SK-MEL-5 (cell line): ENCODE measurements at places on chromosomes 7 and 10.

GRCh38 chr7:156178214-156178613, 366.0 kb upstream of the SHH start:
- no peak for DNase-seq

DNA sequence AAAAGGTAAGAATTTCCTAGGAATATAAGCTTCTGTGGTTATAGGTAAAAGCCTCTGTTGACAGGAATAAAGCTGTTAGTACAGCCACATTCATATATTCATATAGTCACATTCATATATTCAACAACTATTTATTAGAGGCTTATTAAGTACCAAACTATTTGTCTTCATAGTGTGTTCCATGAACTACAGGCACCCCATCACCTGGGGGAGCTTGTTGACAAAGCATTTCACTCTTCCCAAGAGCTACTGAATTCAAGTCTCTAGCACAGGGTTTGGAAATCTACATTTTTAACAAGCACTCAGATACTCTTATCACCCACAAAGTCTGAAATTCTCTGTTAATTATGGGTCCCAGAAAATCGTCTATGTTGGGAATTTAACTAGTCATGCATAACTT, 110.6 kb downstream of the RNLS start:
- DNase-seq, result no peak

- no peak for DNase-seq
Observed at GRCh38 chr7:80940539-80941207, 21.8 kb upstream of the SEMA3C start.

DNA sequence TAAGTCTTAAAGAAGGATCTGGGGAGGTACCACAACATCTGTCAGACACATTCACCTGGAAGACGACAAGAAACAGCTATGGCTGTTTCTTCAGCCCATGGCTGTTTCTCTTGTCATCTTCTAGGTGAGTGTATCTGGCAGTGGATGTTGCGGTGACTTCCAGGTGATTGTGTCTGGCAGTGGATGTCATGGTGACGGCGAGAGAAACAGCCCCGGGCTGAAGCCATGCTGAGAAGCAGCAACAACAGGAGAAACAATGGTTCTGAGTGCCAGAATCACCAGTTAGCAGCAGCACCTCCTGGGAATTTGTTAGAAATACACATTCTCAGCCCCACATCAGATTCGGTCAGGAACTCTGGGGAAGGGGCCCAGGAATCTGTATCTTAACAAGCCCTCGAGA, 68.6 kb upstream of the SYPL1 start:
- no peak for DNase-seq

GRCh38 chr10:115674496-115674895, 581.3 kb downstream of the ATRNL1 start:
- DNase-seq, result no peak

GRCh38 chr10:124320778-124321432, 97.8 kb downstream of the OAT start:
- no peak for DNase-seq

DNA sequence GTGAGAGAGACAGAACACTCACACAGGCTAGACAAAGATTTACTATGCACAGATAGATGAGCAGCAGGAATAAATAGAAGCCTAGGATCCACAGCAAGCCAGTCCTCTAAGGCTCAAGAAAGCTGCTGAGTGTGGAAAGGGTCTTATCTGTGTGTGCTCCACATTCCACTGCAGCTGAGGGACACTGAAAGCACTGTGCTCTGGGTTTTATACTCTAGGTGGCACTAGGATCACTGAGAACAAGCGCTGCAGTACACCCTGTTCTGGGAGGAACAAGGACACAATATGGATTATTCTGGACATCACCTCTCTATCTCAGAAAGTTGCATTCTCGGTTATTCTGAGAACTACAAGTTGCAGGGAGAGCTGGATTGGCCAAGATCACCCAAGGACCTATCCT, 4.9 kb upstream of the KLHL7 start:
- peak; percentile 81 for DNase-seq

GRCh38 chr7:150406312-150406566, 27.1 kb downstream of the ZNF775 start:
- no peak for DNase-seq

- DNase-seq, result no peak
Observed at GRCh38 chr10:70906953-70907636, 18.7 kb upstream of the PCBD1 start.

DNA sequence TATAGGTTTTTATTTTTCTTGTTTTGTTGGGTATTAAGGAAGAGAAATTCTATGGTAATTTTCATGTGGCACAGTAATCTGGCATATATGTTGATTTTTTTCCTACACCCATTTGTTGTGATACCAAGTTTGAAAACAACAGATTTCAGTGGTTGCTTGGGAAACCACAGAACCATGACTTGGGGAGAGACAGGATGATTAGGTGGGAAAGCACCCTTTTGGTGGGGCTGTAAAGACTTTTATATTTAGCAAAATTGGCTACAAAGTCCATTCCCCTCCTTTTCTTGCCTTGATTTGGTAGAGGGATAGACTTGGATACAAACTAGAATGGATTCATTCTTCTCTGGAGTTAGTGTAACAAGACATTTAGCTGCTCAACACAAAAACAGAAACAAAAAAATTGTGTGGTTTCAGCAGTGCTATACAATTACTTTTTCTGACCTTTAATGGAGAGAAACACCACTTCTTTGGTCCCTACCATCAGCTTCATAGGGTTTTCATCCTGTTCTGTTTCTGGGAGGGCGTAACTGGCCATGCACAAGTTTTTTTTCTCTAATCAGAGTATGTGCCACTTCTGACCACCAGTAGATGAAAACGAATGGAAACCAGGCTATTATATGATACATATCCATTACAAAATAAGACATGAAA, 52.7 kb downstream of the FIGNL1 start:
- DNase-seq, result no peak

DNA sequence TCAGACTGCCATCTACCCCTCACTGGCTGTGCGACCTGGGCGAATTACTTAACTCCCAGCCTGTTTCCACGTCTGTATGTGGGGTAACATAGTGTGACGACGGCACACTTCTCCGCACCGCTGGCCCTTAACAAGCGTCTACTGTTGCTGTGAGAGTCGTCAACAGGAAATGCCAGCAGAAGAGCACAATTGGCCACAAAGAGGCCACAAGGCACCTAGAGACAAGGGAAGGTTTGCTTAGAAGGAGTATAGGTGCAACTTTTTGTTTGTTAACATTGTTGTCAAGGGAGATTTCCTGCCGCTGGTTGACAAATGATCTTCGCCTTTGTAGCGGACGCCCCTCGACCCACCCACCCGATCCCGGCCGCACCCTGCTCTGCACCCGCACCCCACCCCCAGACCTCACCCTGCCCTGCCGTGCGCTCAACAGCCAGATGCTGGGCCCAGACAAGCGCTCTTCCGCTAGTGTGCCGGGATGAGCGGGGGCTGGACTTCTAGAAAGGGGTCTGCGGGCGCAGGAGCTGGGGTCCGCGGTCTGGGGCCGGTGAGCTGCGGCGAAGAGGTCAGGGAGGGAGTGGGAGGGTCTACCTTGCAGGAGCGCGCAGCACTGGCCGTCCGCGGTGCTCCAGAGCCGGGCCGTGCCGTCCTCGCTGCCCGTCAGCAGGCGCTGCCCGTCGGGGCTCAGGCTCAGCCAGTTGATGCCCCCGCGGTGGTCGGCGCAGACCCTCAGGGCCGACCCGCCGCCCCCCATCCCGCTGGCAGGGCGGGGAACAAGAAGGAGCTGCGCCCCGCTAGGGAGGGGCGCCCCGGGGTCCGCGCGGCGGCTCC, 785 bp downstream of the WDR86 start:
- no peak for DNase-seq

GRCh38 chr10:96614515-96614914, 27.7 kb upstream of the TM9SF3 start:
- DNase-seq, result no peak

DNA sequence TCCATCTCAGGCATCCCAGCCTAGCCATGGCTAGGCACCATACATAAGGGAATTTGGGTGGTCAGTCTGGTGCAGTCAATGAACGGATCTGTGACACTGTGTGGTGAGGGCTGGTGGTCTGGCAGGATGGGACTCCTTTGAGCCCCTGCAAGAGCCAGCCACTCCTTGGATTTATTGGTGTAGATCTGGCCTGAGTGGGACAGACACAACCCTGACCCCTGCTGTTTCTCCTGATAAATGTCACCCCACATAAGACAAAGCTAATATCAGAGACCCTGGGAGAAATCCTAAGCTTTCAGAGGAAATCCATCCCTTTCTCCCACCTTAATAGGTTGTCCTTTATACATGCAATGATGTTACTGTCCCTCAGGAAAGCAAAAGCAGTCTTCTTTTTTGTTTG, 2.3 kb downstream of the FBXO24 start:
- peak; percentile 63 for DNase-seq

- no peak for DNase-seq
Observed at GRCh38 chr10:10092581-10092980, 925.1 kb upstream of the CELF2 start.

- no peak for DNase-seq
Observed at GRCh38 chr10:11521860-11522259, 89.6 kb downstream of the USP6NL start.

- peak; percentile 67 for DNase-seq
Observed at GRCh38 chr10:110893559-110894179, 21.9 kb downstream of the PDCD4 start.

- DNase-seq, result peak; percentile 77
Observed at GRCh38 chr10:44978570-44979280, at the start of gene DEPP1. TSS of gene DEPP1 (minus strand) at chr10:44978809. CDS start at chr10:44978030, 779 bp downstream.

DNA sequence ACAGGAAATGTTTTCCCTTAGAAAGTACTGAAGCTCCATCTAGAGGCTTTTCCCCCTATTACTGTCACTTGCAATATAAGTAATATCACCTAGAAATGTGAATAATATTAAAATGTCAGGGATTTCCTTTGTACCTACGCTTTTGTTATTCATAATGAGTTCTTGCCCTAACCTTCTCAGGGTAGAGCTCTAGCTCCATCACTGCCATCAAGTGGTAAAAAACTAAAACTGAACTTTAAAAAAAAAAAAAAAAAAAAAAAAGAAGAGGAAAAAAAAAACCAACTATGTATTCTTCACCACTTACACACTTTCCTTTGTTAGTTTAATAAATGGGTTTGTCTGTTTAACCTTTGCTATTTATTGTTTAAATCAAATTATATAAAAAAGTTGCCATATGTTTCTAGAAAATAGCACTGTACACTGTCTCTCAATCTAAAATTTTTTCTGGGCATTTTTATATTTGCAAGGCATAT, 49.9 kb downstream of the DNAJC1 start:
- DNase-seq, result peak; percentile 50

GRCh38 chr10:75525067-75525466, 93.6 kb downstream of the LRMDA start:
- DNase-seq, result no peak

GRCh38 chr10:131277278-131277677, 34.2 kb downstream of the TCERG1L start:
- no peak for DNase-seq
